Activated T-cell treated with anti-CD3 and anti-CD28 coated beads, Interleukin-2, amount 50 U/mL, for 1 hour (primary cell): ENCODE measurements at places on chromosomes 1 and 21.

DNA sequence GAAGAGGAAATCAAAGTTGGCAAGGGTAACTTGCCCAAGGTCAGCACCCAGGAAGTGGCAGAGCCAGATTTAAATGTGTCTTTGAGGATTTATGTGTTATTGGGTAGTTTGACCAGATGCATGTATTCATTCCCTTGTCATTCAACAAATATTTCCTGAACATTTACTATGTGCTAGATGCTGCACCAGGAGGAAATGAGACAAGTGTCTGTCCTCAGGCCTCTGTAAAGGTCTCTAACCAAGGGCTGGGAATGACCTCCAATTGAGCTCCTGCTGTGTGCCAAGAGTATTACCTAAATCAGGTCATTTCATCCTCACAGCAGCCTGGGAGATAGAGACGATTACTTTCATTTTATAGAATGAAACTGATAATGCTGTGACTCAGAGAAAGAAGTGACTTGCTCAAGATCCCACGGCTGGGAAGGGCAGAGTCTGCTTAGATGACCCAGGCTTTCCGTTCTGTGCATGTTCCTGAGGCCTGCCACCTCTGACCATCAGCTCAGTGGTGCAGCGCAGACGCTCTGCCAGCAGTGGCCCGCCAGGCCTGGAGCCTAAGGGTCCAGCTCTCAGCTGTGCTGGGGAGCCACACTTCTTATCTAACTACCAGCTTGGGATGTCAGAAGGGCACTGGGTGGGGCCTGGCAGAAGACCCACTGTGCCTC, 3.5 kb upstream of the TTC22 start:
- no peak for DNase-seq

DNA sequence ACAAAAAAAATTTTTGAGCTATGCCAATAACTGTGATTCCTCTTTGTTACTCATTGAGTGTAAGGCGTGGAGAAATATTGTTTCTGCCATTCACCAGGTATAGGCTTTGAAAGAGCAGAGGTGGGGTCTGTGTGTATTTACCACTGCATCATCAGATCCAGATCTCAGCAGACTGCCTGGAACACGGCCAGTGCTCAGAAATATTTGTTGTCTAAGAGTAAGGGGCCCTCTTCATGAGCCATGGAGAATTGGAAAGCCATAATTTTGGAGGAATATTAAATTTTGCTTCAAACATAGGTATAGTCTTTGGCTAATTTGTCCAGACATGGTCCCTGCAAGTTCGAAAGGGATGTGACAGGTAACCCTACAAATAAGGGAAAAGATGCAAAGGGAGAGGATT, 231.3 kb upstream of the IRF2BP2 start:
- DNase-seq = no peak

DNA sequence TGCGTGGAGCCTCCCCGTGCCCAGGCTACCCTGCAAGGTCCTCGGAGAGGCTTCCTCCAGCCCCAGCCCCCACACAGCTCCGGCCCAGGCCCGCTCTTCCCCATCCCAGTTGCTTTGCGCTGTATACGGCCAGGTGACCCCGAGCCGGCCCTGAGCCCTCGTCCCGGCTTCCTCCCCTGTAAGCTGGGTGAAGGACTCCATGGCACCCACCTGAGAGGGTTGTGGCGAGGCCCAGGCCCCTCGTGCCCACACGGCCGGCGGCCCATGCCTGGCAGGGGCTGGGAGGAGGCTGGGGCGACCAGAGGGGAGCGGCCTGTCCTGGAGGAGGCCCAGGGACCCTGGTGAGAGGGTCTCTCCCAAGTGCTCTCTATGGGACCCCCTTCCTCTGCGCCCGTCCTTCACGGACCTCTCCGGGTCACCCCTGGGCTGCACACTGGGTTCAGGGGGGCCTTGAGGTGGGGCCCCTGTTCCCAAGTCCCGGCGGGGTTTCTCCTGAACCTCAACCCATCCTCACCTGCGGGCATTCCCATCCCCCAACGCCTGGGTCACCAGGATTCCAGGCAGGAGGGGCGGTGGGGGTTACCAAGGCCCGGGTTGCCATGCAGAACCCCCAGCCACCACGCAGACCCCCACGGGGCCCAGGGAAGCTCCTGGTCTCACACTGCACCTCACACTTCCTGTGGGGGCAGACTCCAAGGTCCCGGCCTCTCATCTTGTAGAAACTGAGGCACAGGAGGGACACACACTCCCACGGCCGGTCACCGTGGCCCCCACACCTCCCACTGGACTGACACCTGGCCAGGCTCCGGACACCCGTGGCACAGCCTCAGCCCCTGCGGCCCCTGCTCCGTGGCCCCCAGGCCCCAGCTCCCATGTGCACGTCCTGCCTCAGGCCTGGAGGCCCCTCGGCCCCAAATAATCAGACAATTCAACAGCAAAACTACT, 25.2 kb downstream of the COL6A1 start:
- no peak for DNase-seq

DNA sequence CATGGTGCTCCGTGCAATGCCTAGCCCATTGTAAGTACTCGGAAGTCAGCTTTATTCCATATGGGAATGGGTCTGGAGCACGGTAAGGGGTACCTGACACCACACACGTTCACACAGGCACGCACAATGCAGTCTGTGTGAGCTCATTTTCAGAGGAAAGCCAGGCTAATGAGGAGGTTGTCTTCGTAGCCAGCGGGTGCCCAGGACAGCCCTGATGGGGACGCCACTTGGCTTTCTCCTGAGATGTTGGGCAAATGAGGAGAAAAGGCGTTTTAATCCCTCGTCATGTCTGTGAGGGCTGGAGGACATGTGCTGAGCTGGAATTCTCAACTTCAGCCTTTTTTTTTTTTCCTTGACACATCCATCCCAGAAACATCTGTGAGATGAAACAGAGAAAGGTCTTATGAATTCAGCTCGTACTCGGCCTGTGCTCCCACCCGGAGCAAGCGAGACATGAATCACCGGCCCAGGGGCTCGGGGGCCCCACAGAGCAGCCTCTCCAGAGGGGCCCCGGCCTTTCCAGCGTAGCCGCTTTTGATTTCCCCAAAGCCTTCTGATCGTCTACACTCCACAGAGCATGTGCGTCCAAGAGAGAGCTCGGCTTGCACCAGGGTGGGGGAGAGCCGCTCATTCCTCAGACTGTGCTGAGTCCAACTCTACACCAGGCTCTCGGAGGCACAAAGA, 125.1 kb downstream of the EPHB2 start:
- no peak for DNase-seq

DNA sequence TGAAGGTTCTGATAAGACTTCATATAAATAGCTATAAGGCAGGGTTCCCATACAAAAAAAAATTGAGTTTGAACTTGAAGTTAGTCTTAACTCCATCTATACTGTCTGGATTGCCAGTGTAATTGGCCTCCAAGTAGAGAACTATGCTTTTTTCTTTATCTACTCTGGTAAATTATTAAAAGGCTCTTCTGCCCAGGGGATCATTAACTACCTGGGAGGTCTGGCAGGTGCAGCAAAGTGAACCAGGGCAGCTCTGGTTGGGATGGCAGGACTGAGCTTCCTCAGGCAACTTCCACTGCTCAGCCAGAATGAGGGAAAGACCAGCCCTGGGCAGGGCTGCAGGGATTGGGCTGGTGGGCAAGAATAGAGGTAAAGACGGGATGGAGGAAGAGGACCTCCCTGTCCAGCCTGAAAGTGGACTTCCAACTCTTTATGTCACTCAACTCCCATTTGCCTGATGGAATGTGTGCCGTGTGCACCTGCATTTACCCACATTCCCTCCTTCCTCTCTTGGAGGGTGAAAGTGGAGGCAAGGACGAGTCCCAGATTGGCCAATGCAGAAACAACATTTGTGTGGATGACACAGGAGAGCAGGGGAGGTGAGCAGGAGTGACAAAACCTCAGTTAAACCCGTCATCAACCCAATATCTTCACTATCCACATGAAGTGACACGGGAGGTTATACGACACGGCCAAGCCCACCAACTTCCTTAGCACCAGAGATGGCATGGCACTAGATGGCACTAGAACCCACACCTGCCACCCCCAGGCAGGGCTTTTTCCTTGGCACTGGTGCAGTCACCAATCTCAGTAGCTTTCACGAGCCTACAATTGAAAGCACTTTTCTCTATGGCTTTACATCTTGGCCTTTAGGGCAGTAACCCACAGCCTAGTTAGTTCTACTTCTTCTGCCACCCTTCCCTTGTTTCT, 25.2 kb downstream of the CCN1 start:
- DNase-seq = no peak

- DNase-seq = no peak
Measured at GRCh38 chr1:41109310-41110197, 88.0 kb upstream of the SLFNL1 start.

DNA sequence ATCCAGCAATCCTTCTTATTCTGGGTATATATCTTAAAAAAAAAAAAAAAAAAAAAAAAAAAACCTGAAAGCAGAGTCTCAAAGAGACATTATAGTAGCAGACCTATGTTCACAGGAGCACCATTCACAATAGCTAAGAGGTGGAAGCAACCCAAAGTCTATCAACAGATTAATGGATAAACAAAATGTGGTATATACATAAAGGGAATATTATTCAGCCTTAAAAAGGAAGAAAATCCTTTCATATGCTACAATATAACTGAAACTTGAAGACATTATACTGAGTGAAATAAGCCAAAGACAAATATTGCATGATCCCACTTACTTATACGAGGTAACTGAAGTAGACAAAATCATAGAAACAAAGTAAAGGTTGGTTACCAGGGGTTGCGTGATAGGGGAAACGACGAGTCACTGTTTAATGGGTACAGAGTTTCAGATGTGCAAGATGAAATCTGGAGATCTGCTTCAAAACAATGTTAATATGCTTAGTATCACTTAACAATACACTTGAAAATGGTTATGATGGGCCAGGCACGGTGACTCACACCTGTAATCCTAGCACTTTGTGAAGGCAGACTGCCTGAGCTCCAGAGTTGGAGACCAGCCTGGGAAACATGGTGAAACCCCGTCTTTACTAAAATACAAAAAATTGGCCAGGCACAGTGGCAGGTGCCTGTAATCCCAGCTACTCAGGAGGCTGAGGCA, 29.5 kb downstream of the PIK3R3 start:
- no peak for DNase-seq

DNA sequence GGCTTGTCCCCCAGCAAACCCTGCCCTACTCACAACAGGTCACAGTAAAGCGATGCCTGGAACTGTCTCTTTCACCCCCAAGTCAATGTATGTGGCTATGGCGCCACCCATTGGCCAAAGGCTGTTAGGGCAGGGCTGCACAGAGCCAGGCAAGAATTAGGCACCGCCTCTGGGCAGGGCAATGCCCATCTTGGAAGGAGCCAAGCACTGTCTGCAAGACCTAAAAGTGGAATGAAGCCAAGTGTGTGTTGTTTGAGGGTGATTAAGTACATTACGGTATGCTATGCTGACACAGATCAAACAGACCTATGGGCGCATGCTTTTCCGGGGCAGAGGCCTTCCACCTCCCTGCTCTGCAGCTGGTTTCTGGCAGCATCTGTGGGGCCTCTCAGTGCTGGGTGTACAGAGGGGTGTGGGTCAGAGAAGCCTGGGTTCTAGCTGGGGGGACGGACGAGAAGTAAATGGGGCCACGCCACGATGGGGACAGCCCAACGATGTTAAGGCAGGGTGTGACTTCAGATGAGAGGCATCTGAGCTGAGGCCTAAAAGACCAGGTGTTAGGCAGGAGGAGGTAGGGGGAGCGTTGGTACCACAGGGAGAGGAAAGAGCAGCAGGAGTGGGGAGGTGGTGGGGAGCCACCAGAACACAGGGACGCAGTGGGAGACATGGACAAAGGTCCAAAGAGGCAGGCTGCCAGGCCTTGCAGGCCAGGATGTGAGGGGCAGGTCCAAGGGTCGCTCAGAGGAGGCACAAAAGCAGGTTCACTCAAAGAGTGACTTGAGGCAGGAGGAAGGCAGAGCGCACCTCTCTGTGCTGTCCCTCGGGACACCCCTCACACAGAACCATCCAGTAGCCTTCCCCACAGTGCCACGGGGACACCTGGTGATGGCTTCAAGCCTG, 49.8 kb downstream of the ACOT7 start:
- DNase-seq = peak; percentile 66
